ENCODE measurements at places on chromosomes 2 and 18.

DNA sequence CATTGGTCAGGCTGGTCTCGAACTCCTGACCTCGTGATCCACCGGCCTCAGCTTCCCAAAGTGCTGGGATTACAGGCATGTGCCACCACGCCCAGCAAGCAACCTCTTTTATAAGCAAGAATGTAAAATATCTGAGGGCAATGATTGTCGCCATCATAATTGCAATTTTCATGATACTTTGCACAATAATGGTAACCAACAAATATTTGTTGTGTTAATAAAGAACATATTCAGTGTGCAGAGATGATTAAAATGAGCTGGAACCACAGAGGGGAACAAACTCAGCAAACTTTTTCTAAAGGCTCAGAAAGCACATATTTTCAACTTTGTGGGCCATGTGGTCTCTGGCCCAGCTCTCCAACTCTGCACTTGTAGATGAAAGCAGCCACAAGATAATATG, 115.2 kb upstream of the SIX2 start:
- no peak for DNase-seq

DNA sequence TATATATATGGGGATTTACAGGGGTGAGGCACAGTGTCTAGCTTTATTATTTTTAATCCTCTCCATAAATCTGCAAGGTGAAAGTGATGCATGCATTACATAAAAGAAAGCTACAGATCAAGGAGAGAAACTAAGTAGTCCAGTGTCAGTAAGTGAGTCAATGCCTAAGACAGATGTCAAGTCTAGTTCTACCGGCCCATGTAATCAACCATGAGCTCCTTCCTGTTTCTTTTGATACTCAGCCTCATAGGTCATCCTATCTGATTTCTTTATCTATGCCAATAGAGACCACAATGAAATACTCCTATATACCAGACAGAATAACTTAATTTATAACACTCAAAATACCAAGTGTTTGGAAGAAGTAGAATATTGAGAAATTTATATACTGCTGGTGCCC, 20.2 kb upstream of the GYPC start:
- no peak for DNase-seq

GRCh38 chr2:113724010-113724409, 32.4 kb downstream of the SLC35F5 start:
- DNase-seq = no peak

- no peak for DNase-seq
These were observed 9.7 kb upstream of the NT5DC4 start for GRCh38 chr2:112710956-112711750.

DNA sequence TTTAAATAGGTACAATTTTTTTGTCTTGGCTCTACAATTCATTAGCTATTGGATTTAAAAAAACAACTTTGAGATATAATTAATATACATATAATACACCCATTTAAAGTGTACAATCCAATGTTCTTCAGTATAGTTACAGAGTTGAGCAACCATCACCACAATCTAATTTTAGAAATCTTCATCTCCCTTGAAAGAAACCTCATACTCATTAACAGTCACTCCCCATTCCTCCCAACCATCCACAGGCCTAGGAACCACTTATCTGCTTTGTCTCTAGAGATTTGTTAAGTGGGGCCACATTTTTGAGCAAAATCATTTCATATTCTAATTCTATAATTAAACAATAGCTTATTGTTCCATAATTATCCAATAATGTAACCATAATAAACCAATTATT, 32.6 kb downstream of the MRPL33 start:
- DNase-seq = no peak

DNA sequence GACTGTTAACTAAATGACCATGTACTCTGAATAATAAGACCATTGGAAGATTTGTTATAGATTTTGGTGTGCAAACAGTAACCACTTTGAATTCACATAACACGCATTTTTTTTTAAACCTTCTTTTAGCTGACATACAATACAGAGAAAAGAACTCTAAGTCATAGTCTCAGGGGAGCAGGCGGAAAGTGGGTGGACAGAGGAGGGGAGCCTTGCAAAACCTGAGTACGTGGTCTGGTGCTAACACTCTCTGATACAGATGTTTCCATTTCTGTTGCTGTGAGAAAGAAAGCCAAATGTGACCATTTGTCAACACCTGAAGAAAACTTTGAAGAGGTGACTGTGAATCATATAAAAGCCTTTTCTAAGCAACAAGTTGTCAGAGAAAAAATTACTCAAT, 151.8 kb upstream of the GCFC2 start:
- DNase-seq = no peak

DNA sequence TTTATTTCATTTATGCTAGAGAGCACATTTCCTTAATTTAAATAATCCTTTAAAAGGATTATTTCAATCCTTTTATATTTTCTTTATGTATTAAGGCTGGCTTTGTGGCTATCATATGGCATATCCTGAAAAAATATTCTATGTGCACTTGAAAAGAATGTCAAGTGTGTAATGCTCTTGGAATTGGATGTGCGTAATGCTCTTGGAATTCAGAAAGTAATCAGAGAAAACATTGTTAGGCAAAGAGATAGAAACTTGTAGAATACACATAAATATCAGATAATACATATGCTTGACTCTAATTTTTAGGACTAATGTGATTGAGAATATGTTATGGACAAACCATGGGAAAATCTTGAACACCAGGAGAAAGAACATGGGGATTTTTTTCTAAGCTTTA, 197.5 kb upstream of the COL3A1 start:
- no peak for DNase-seq

- no peak for DNase-seq
These were observed 34.0 kb downstream of the CCNT2 start for GRCh38 chr2:134952608-134953007.

- DNase-seq = no peak
These were observed at the start of gene CYP26B1 for GRCh38 chr2:72147303-72147971. CYP26B1 (minus strand) TSS chr2:72147862; CDS start chr2:72147834, 28 bp downstream.

DNA sequence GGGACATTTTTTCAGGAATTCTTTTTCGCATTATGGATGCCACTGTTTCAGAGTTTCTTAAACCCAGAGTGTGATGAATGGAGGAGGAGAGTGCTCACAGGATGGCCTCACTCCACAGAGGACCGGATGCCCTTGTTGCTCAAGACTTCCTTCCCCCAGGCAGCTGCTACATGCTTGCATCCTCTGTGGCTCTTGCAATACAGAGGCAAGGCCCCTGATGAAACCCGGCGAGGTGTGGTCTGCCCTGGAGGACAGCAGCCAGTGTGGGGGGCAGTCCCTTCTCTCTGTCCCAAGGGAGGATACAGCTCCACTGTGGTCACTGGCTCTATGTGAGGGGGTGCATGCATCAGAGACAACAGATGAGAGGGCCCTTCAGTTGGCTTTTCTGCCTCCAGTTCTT, 109.6 kb downstream of the SH3RF3 start:
- no peak for DNase-seq

- no peak for DNase-seq
These were observed 1002.8 kb upstream of the NRXN1 start for GRCh38 chr2:52034706-52035105.

- peak; percentile 51 for DNase-seq
These were observed 81.4 kb upstream of the PAPOLG start for GRCh38 chr2:60674524-60675165.

- no peak for DNase-seq
These were observed 979 bp downstream of the SLC9A2 start for GRCh38 chr2:102620332-102620731.

- DNase-seq = peak; percentile 56
These were observed 6.5 kb upstream of the WNT6 start for GRCh38 chr2:218852911-218853667.

DNA sequence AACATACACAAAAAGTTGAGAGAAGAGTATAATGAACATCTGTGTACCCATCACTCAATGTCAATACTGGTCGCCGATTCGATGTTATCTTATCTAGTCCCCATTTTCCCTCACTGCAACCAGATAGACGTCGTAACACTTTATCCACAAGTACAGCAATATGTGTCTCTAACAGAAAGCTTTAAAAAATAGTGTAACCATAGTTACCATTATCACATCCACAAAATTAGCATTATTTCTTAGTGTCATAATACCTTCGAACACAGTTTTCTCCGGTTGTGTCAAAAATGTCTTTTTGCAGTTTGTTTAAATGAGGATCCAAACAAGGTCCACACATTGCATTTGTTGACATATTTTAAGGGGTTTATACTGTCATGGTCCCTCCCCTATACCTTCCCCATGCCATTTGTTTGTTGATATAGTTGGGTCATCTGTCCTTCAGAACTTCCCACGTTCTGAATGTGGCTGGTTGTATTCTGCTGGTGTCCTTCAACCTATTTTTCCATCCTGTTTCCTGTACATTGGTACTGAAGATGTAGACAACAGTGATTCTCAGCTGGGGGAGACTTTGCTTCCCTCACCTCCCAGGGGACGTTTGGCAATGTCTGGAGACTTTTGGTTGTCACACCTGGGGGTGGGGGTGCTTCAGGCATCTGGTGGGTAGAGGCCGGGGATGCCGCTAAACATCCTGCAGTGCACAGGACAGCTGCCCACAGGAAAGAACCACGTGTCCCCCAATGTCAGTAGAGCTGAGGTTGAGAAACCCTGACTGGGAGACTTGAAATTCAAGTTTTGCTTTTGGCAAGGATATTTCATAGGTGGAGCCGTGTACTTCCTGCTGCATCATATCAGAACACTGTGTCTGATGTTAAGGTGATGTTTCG, 72.7 kb upstream of the SPRED2 start:
- no peak for DNase-seq

- no peak for DNase-seq
These were observed 13.0 kb upstream of the LBH start for GRCh38 chr2:30218338-30218713.

DNA sequence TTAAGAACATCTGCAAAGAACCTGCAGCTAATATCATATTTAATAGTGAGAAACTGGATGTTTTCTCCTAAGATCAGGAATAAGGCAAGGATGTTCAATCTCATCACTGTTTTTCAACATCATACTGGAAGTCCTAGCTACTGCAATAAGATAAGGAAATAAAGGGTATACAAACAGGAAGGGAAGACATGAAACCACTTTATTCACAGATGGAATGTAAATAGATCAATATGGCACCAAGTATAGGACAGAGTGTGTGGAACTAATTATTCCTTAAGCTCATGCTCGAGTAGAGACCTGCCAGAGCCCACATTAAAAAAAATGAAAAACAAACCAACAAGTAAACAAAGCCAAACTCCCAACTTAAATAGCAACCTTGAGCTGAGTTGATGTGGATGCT, 41.3 kb upstream of the TMEM247 start:
- DNase-seq = no peak

GRCh38 chr18:56421647-56422046, 216.7 kb downstream of the TXNL1 start:
- no peak for DNase-seq

DNA sequence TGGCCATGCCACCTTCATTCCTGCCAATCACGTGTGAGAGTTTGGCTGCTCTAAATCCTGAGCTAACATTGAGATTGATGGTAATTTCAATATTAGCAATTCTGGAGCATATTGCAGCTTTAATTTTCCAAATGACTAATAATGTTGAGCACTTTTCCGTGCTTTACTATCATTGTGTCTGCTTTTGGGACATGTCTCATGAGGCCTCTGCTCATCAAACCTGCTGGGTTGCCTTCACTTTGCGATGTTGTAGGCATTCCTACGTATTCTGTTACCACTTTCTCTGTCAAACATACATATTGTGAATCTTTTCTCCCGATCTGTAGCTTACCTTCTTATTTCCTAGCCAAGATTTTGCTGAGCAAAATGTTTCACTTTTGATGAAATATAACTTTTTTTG, 466.6 kb downstream of the GALR1 start:
- DNase-seq = no peak

GRCh38 chr2:98896416-98896815, 39.6 kb downstream of the CRACDL start:
- no peak for DNase-seq

DNA sequence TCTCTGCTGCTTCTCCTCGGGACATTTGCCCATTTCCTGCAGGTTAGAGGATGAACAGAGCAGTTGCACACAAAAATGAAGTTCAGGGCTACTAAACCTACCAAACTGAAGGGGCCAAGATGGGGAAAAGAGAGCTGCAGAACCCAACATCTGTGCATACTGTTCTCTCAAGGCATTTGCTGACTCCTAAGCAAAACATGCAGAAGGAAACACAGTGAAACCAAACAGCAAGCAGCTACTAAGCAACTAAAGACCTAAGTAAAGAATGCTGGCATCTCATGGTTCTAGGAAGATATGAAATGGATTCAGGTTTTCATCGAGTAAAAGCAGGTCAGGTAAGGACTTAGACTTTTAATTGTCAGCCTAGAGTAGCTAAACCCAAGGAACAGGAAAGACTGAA, 111.9 kb upstream of the SYT4 start:
- DNase-seq = no peak

GRCh38 chr2:134630504-134631159, 88.2 kb downstream of the TMEM163 start:
- no peak for DNase-seq

DNA sequence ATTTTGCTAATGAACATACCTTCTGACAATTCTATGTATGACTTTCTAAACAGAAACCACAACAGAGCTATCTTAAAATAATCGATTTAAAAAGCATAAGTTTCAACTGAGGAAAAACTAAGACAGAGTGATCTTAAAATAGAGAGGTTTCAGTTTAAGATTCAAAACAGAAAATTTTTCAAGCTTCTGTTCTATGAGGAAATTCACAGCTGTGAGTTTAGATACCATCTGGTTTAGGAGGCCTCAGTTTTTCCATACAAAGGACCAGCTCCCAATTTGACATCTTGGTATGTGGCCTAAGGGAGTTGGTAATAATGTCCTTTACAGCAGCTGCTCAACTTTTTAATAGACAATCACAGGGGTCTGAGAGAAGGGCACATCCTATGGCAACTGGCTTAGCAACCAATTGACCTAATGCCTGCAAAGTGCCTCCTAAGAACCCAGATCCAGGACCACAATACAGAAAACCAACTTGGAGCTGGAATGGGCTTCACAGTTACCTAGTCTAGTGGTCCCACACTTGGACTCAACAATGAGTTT, 39.7 kb downstream of the MDH1 start:
- DNase-seq = no peak

- no peak for DNase-seq
These were observed 10.5 kb upstream of the NOL10 start for GRCh38 chr2:10700078-10700803.

All from T follicular helper cell (primary cell).